ENCODE measurements at places on chromosomes 11 and 22.

- peak; percentile 19 for DNase-seq
Observed at GRCh38 chr22:30763815-30764673, 69.4 kb downstream of the OSBP2 start.

DNA sequence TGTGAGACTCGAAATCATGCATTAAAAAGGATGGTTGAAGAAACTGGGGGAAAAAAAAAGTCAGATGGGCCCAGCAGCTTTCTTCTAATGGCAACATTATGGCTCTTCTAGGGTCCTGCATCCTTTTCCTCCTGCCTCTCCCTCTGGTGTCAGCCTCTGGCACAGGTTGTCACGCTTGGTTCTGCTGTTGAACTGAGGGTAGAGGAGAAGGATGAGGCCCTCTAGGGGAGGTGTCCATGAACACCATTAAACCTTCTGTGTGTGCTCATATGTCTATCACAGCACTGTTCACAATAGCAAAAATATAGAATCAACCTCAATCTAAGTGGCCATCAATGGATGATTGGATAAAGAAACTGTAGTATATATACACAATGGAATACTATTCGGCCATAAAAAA is 36.0 kb downstream of the BUD13 start:
- no peak for DNase-seq

- no peak for DNase-seq
Observed at GRCh38 chr11:133163463-133164419, 368.6 kb downstream of the OPCML start.

DNA sequence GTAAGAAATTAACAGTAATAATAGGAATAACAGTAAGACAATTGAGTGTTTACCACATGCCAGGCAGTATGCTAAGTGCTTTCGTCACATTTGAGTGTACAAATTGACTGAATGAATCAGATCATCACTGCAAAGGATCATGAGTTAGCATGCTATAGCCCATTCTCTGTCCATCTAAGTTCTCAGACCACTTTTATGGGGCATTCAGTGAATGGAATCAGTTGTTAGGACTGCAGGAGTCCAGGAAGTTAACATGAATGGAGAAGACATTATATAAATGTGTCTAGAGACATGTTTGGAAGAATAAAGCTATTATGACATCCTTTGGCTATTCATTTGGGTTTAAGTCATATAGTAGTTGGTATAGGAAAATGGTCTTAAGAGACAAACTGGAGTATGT is 59.9 kb downstream of the NCAM1 start:
- DNase-seq = no peak

- DNase-seq = no peak
Observed at GRCh38 chr11:86930957-86931547, 24.1 kb downstream of the FZD4 start.
